ENCODE measurements at places on chromosomes 13 and 19. TPM values are rescaled to one million over a fixed set of nuclear protein-coding genes. Genes with fewer than 3 reads are reported as not detected.
A peak's percentile ranks its signal among the peaks of the same experiment; 100 is the strongest.

- DNase-seq = no peak
- no peaks in the 10 kb centered on the region for H3K36me3 ChIP-seq
- H3K4me1 ChIP-seq = peaks cover 14% of the 10 kb centered on the region
- no peaks in the 10 kb centered on the region for H3K27me3 ChIP-seq
Measured at GRCh38 chr13:79549355-79550106, 68.6 kb downstream of the NDFIP2 start.

SLC8A2 gene
- total RNA-seq = 0.73 TPM

DNA sequence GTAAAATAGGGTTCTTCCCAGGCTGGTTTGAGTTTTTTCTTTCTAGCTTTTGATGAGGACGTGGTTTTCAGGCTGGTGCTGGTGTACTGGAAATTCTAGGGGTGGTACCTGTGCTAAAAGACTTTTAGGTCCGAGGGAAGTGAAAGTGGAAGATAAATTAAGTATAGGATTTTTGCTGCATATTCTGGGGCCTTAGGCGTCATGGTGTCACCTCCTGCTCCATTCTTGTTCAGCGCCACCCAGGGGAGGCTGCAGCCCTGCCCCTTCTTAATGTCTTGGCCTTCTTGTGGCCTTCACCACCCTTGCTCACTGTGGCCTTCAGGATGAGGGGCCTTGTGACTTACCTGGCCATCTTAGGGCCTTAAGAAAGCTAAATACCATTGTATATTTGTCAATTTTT is 12.4 kb downstream of the ZNF552 start:
- DNase-seq = no peak
- peaks cover 18% of the 10 kb centered on the region for H3K36me3 ChIP-seq
- peak overlapping the region; percentile 89 for H3K27ac ChIP-seq
- H3K27me3 ChIP-seq = no peaks in the 10 kb centered on the region

ZNF208 gene
- total RNA-seq = 22.9 TPM

DNA sequence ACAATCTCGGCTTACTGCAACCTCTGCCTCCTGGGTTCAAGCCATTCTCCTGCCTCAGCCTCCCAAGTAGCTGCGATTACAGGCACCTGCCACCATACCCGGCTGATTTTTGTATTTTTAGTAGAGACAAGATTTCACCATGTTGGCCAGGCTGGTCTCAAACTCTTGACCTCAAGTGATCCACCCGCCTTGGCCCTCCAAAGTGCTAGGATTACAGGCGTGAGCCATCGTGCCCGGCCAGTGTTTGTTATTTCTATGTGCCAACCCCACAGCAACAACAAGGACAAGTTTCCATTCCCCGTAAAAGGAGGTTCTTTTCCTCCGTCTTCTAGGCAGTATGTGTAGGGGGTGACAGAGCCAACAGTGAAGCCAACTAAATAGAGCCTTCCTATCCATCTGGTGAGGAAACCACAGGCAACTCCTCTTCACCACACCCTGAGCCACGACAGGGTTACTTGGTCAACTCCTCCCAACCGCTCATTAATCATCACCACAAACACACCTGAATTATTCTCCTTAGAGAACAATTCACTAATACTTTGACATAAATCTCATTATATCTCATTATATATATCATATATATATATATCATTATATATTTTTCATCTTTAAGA is 25.5 kb downstream of the FOXO1 start:
- H3K4me1 ChIP-seq = peaks cover 82% of the 10 kb centered on the region
- no peak overlapping the region for H3K4me3 ChIP-seq
- H3K27ac ChIP-seq = no peak overlapping the region
- DNase-seq = no peak
- no peaks in the 10 kb centered on the region for H3K36me3 ChIP-seq
- H3K27me3 ChIP-seq = no peaks in the 10 kb centered on the region

SIGLECL1 gene
- total RNA-seq = not detected

GRCh38 chr13:30306762-30307193 is 573 bp downstream of the KATNAL1 start:
- DNase-seq = peak; percentile 92
- H3K4me3 ChIP-seq = peak overlapping the region; percentile 85
- peak overlapping the region; percentile 87 for H3K27ac ChIP-seq
- no peaks in the 10 kb centered on the region for H3K27me3 ChIP-seq

DNA sequence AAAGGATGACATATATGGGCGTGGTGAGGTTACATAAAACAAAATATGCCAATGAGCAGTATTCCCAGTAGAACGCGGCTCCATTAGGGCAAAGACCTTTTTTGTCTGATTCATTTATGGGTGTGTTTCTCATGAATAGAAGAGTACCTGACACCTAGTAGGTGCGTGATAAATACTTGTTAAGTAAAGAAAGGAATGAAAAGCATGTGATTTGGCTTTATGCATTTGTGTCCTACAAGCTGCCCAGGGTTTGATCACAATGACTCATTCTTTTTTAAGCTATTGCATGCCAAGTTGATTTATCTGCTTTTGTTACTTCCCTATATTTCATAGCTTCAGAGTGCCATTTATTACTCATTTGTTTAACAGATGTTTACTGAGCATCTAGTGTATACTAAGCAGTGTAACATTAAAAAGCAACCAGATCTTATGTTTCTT is 19.1 kb upstream of the KCTD4 start:
- peak; percentile 24 for DNase-seq
- H3K4me3 ChIP-seq = no peak overlapping the region
- H3K36me3 ChIP-seq = no peaks in the 10 kb centered on the region
- no peaks in the 10 kb centered on the region for H3K27me3 ChIP-seq
- no peak overlapping the region for H3K27ac ChIP-seq

DNA sequence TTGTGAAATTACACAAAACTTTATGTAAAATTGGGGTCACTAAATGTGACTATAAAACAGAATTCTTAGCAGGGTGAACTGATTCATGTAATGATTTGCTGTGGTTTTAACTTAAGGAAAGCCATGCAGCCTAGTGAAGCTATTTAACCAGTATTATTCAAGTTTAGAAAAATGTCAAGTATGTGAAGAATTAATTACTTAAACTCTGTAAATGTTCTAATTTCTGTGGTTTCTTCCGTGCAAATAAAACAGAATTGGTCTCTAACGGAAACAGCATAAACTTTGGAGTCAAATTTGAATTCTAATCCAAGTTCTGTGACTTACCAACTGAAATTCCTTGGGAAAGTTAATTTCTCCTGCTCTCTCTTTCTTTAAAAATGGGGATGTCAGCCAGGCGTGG is 13.3 kb downstream of the CDC16 start:
- DNase-seq = no peak
- H3K27me3 ChIP-seq = no peaks in the 10 kb centered on the region
- no peak overlapping the region for H3K4me3 ChIP-seq
- no peak overlapping the region for H3K27ac ChIP-seq

GRCh38 chr19:54207676-54207982 is 7.0 kb downstream of the RPS9 start:
- peak overlapping the region; percentile 89 for H3K4me3 ChIP-seq
- H3K27me3 ChIP-seq = no peaks in the 10 kb centered on the region
- DNase-seq = no peak
- H3K36me3 ChIP-seq = peaks cover 63% of the 10 kb centered on the region
- H3K4me1 ChIP-seq = peaks cover 87% of the 10 kb centered on the region

ARHGAP35 gene
- total RNA-seq = 36.4 TPM
